ENCODE measurements at places on chromosomes 2 and 18.

DNA sequence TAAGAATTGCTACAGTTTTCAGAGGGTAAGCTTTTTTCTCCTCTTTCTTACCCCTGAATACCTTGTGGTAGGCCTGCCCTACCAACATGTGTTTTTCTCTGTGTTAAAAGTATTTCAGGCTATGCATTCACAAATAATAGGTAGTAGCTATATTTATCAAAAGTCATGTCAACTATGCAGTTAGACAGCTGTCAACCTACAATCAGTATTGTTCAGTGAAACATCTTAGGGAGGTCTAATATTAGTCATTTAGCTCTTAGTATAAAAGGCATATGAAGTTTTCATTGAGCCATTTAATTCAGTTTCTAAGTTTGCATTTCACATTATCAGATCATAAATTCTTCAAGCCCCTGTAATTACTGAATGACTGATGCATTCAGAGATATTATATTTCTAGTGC is 36.7 kb downstream of the XIRP2 start:
- ATAC-seq = no peak

DNA sequence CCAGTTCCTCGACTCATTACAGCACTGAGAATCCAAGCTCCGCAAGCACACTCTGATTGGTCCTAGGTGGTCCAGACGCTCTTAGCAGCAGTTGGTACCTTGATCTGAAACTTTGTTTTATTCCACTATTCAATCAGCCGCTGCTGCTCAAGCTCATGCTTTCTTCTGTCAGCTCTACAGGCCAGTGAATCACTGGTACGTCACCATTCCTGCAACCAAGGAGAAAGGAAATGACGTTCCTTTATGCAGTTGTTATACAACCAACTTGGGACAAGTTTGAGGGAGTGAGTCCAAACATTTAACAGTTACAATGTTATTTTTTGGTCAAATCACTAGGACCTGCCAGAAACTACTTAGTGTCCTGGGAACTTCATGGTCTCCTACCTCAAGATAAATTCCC is 398.8 kb upstream of the TMEFF2 start:
- ATAC-seq = no peak

GRCh38 chr2:45992021-45992740 is 305.0 kb upstream of the EPAS1 start:
- ATAC-seq = no peak

GRCh38 chr2:152380261-152381055 is 45.5 kb downstream of the FMNL2 start:
- ATAC-seq = no peak

DNA sequence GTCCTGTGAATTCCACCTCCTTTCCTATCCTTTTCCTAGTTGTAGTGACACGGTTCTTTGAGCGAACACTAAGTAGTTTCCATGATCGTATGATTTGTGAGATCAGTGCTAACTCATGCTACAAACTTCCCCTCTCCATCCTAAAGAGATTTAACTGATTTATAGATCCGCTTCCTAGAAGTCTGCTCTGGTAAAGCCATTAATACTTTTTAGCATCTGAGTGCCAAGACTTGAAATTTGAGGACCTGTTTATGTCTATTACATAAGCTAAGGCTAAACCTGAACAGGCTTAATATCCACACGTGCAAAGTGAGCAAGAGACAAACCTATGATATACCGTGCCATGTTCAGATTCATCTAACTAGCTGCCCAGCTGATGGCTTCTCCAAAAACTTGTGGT is 14.9 kb downstream of the PROKR1 start:
- no peak for ATAC-seq

DNA sequence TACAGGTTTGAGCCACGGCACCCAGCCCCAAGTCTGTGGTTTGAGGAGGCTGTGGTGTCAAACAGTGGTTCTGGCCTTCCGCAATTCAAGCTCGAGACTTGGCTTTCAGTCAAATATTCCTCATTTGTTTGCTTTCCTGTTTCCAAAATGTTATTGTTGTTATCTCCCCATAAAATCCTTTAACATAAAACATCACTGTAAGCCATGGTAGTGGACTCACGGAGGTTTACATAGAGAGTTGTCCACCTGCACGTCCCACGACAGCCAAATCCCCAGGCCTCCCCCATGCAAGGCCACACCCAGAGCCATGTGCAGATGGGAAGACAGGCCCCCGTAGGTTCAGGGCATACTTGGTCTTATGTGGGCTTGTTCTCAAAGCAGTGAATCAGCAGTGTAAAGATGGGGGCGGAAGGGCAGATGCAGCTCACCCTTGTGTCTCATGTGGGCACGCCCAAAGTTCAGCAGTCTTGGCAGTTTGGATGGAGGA is 18.9 kb upstream of the ST3GAL5 start:
- ATAC-seq = no peak

- ATAC-seq = no peak
These were observed 110.2 kb downstream of the VAPA start for GRCh38 chr18:10023853-10024570.

- ATAC-seq = peak; percentile 56
These were observed 680.2 kb downstream of the NYAP2 start for GRCh38 chr2:226079671-226080181.

DNA sequence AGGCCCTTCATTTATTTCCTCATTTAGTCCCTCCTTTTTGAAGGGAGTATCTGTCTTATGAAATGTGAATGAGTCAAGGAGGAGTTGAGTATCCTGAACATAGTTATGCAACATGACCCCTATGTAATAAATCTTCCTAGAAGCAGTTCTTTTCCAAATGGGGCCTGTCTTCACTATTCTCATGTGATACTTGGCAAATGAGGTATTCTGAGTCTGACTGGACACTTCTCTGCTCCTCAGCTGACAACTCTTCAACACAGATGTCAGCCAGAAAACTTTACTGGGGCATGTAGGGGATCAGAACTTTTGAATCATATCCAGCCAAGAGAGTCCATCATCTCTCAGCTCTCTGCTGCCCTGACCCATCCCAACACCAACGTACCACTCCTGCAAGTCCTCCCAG is 291.6 kb downstream of the ZNF385B start:
- ATAC-seq = no peak

DNA sequence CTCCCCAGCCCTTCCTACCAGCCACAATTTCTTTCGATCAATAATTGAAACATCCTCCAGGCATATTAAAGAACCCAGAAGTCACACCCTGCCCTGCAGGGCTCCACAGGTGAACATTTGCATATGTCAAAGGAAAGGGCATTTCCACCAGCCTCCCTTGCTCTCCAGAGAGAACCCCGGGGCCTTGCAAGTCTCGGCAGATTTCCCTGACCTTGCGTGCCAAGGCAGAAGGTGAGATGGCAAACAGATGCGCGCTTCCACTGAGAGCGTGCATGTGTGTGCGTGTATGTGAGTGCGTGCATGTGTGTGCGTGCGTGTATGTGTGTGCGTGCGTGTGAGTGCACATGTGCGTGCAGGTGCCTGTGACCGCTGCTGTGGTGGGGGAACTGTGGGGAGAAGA is 120.3 kb downstream of the INO80D start:
- no peak for ATAC-seq

- no peak for ATAC-seq
These were observed 45.5 kb downstream of the TMEM37 start for GRCh38 chr2:119477113-119477505.

DNA sequence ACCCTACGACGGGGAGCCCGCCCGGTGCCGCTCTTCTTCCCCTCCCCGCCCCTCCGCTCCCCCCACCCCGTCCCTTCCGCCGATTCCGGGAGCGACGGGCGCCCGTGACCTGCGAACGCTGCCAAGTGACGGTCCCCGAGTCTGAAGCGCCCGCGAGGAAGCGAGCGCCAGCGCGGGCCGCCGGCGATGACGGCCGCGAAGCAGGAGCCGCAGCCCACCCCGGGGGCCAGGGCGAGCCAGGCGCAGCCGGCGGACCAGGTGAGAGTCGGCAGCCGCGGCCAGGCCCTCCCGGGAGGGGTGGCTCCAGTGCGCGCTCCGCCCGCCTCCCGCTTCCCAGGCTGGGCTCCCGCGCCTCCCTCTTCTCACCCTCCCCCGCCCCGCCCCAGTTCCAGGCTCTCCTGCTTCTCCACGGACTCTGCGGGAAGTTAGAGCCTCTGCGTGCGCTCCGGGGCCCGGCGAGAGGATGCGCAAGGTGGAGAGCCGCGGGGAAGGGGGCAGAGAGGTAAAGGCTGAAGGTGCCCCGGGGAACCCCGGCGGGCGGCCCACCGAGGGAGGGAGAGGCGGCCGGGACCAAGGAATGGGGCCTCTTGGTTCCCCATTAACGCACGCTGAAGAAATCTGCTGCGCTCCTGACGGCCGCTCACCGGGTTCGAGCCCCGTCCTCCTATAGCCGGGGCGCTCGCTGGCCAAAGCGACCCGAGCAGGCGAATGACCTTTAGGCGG is 719.5 kb downstream of the DPP10 start:
- ATAC-seq = no peak

- ATAC-seq = no peak
These were observed 272.1 kb upstream of the EPAS1 start for GRCh38 chr2:46025081-46025480.

GRCh38 chr2:63009490-63009889 is 41.1 kb upstream of the OTX1 start:
- no peak for ATAC-seq

GRCh38 chr2:147025646-147026585 is 818.9 kb upstream of the ACVR2A start:
- ATAC-seq = no peak

DNA sequence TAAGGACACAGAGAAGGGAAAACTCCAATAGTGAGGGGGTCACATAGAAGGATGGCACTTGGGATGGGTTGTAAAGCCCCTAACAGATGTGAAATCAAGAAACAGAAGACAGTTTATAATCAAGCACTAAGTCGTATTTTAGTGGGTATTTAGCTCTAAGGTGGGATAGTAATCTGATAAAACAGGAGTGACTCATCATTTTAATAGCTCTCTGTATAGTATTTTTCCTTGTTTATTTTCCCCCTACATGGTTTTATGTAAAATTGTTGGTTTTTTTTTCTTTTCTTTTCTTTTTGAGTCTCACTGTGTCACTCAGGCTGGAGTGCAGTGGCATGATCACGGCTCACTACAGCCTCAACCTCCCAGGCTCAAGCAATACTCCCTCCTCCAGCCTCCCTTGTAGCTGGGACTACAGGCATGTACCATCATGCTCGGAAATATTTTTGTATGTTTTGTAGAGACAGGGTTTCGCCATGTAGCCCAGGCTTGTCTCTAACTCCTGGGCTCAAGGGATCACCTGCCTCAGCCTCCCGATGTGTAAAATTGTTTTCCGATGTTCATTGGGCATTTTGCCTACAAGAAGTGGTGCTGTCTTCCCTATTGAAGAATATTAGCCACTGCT is 142.6 kb upstream of the SERPINE2 start:
- ATAC-seq = no peak

DNA sequence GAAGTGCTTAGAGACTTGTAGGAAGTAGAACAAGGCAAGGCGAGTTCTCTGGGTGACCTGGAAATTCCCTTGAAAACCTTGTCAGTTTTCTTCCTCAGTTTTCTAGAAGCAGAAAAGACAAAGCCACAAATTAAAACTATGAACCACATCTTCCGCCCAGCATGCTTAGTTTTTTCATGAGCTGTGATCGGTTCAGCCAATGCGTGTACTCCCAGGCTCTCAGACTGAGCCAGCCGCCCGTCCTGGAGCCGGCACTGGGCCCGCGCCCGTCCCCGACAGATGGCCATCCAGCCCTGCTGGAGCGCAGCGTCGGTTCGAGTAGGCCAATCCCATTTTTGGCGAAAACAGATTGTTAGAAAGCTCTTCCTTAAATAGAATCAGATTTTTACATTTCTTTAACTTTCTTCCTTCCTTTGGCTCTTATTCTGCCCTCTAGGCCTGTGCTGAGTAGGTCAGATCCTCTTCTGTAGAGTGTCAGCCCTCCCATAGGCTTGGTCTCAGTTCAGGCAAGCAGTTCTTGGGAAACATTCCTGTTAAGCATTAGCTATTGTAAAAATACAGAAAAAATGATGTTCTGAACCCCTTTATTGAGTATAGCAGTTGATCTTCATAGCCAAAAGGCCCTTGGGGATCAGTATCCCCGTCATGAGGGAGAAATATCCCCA is 112.5 kb downstream of the NCK2 start:
- ATAC-seq = peak; percentile 61

- ATAC-seq = no peak
These were observed 119.8 kb downstream of the CELF4 start for GRCh38 chr18:37445836-37446235.

- no peak for ATAC-seq
These were observed 29.3 kb upstream of the MEP1B start for GRCh38 chr18:32160547-32160946.

- no peak for ATAC-seq
These were observed 1977.7 kb upstream of the LRRTM1 start for GRCh38 chr2:82282111-82282882.

- ATAC-seq = no peak
These were observed 144.7 kb downstream of the BABAM2 start for GRCh38 chr2:28035163-28035690.

DNA sequence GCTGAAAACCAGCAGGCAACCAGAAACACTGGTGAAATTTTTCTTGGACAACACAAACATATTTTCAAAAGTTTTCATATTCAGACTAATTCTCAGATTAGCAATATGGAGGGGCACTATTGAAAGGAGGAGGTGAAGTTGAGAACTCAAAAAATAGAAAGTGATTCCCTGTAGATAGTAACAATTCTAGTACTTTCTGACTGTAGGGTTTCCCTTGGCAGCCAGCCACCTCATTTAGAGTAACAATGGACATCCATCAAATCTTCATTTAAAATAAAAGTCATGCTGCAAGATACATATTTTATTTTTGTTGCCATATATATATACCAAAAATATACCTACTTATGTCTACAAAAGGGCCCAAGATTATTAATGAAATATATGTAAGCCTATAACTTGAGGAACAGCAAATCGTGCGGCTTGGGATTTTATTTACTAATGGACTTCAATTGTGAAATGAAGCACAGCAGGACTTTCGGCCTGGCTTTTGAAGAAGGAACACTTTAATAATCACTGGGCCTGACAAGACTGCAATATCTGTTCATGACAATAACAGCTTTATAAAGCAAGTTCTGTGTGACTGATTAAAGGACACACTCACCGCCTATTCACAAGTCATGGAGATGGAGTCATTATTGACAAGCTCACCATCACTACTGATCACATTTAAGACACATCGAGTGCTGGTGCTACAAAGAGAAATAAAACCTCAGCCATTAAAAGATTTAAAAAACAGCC is 6.8 kb upstream of the NR4A2 start:
- ATAC-seq = no peak
